ENCODE measurements at places on chromosomes 4 and X.
A peak's percentile ranks its signal among the peaks of the same experiment; 100 is the strongest.

GRCh38 chr4:170001745-170002267 lies 24.4 kb downstream of the MFAP3L start:
- no peak for DNase-seq

GRCh38 chr4:42488554-42488953 lies 91.3 kb downstream of the SHISA3 start:
- DNase-seq = no peak

DNA sequence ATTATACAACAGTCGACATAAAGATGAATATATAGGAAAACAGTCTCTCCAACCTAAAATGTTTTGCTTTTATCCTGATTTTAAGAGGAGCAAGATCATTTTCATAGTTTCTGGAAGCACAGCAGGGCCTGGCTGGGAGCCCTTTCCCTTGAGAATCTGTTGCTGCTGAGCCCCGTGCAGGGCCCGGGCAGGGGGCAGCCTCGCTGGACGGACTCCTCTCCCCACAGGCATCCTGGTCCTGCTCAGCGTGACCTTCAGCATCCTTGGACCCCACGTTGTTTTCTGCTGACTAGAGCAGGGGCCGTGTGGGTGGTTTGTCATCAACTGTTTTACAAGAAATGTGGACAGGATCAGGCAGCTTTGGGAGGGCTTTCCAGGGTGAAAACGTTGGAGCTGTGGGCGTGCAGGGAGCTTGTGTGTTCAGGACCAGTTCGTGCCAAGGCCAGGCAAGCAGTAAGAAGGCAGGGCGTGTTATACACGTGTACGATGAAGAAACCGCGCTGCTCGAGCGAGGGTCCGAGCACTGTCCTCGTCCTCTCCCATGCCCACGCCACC lies 25.0 kb downstream of the CPZ start:
- DNase-seq = no peak

- no peak for DNase-seq
Observed at GRCh38 chr4:140344621-140345020, 28.8 kb upstream of the SCOC start.

DNA sequence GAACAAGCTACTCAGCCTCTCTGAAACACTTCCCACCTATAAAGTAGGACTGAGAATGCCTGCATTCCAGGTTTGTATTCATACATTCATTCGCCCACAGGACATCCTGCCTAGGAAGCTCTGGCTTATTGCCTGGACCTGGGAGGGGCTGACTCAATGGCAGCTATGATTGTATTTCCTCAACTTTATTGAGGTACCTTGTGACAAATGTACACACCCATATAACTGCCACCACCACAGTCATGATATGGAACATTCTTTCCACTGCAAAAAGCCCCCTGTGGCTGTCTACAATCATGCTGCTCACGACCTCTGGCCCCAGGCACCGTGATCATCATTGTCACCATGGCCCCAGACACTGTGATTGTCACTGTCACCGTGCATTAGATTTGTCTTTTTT lies 68.3 kb downstream of the ABLIM2 start:
- peak; percentile 13 for DNase-seq

- no peak for DNase-seq
Observed at GRCh38 chr4:70920592-70920991, 18.4 kb downstream of the MOB1B start.

DNA sequence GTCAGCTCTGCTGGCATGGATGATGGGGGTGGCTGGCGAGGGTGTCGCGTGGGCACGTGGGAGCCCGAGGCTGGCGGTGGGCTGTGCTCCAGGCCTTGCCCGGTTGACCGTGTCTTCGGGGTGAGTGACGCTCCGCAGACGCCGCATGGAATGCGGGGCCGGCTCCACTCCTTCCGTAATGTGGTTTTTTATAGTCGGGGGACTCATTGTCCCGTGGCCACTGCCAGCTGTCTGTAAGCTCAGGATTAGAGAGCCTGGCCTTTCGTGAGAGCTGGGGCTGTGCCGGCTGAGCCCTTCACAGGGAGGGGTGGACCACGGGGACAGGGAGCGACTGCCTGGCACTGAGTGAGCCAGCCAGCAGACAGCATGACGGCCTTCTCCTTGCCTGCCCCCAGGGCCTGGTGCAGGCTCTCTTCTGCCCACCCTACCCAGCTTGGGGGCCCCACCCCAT lies 20.4 kb downstream of the DOK7 start:
- DNase-seq = peak; percentile 33

DNA sequence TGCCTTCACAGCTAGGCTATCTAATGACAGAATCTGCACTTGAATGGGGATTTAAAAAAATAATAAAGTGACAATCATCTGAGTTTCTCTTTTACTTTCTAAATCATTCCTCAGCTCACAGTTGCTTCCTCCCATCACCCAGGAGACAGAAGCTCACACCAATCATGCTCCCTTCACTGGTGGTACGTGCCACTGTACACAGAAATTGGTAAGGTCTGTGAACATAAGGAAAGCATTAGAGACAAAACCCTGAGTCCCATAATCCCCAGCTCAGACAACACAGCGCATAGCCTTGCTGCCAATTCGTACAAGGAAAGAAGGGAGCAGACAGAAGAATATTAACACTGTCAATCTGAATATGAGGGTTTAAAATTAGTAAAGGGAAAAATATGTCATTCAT lies 133.1 kb downstream of the IDS start:
- peak; percentile 76 for DNase-seq

DNA sequence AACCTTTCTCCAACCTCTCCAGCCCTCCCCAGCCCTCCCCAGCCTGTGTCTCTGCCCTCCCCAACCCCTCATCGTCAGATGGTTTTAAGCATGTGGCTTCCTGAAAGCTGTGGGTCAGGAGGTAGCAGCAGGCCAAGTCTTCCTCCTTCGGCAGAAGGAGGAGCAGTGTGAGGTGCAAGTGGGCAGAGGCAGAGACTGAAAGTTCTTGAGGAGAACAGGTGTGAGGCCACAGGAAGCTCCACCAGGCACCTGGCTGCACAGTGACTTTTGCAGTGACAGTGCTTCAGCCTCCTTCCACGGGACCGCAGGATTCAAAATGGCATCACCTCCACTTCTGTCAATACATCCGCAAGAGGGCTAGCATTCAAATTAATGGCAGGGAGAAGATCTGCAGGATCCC lies 203.9 kb upstream of the LEF1 start:
- DNase-seq = no peak

GRCh38 chr4:16597845-16598596 lies 300.4 kb downstream of the LDB2 start:
- DNase-seq = peak; percentile 40

- peak; percentile 5 for DNase-seq
Observed at GRCh38 chrX:12360986-12361598, 222.8 kb downstream of the FRMPD4 start.

- no peak for DNase-seq
Observed at GRCh38 chrX:144494074-144494473, 610.2 kb downstream of the UBE2NL start.

DNA sequence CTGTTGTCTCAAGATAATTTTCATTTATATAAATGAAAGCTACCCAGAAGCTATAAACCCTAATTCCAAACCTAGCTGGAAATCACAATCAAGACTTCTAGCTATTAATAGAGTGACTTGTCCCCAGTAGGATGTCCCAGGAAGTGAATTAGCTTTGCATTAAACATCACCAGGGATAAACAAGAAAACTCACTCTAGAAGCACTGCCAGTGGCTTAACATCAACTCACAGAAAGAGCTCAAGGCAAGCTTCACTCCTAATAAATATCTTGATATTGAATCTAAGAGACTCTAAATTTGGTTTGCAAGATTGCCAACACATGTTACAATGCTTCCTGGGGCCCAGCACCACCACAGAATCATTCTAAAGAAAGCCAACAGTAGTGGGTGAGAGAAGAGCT lies 468.7 kb upstream of the FAM241A start:
- peak; percentile 21 for DNase-seq

GRCh38 chrX:8306291-8306925 lies 135.3 kb upstream of the VCX2 start:
- DNase-seq = no peak

DNA sequence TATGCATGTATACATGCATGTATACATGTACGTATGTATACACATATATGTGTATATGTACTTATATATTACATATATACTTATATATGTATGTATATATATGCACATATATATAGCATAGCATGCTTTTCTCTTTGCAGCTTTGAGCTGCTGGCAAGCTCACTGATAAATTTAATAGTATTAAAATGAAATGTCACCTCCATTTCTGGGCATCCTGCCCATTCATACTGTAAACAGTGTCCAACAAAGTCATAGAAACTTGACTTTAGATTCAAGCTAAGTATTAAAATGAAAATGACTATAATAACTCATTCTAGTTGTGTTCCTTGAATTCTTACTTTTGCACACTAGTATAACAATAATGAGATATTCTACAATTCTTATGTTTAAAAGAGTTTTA lies 163.7 kb downstream of the CFAP47 start:
- no peak for DNase-seq

- DNase-seq = no peak
Observed at GRCh38 chr4:145200366-145200765, 20.0 kb upstream of the OTUD4 start.

DNA sequence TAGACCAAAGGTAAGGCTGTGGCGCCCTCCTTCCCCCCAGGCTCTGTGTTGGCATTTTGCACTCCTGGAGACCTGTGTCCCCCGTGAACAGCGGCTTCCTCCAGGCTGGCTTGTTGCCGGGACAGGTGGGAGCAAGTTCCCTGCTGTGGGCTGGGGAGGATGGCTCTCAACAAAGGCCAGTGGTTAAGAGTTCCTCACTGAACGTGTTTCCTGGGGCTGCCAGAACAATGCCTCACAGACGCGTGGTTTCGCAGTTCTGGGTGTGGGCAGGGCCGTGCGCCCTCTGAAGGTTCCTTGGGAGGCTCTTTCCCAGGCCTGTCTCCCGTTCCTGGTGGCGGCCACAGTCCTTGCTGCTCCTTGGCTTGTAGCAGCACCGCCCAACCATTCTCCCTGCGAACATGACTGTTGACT lies 33.4 kb downstream of the NELFA start:
- no peak for DNase-seq

GRCh38 chrX:12210196-12210815 lies 72.0 kb downstream of the FRMPD4 start:
- peak; percentile 74 for DNase-seq

DNA sequence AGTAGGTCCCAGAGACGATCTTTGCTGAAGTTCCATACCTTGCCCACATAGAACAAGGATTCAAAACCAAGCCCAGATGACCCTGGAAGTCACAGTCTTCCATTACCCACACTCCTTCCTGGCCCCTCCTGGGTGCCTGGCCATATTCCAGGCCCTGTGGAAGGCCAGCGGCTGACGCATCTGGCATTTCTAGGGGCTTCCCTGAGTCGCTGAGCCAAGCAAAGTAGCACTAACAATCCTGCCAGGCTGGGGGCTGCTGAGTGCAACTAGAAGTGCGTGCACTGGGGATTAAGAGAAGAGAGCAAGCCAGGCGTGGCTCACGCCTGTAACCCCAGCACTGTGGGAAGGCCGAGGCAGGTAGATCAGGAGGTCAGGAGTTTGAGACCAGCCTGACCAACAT lies 175.2 kb upstream of the CPEB2 start:
- peak; percentile 14 for DNase-seq

GRCh38 chr4:40613456-40613855 lies 16.2 kb downstream of the RBM47 start:
- DNase-seq = peak; percentile 80

GRCh38 chr4:38989487-38989886 lies 42.7 kb downstream of the TMEM156 start:
- no peak for DNase-seq

DNA sequence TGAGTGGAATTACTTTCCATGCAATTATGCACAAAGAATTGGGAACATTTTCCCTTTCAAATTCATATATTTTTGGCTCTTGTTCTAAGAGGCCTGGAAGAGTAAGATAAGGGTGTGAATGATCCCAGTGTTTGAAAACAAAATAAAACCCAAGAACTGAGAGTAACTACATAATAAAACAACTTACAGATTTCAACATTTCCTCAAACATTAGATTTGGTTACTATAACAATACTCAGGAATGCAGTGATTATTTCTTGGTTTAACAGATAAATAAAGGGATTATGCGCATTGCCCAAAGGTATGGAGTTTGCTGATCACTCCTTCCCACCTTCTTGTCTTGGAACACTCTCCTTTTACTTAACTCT lies 292.5 kb downstream of the CAMK2D start:
- no peak for DNase-seq

GRCh38 chr4:78732332-78733104 lies 43.6 kb upstream of the BMP2K start:
- no peak for DNase-seq

DNA sequence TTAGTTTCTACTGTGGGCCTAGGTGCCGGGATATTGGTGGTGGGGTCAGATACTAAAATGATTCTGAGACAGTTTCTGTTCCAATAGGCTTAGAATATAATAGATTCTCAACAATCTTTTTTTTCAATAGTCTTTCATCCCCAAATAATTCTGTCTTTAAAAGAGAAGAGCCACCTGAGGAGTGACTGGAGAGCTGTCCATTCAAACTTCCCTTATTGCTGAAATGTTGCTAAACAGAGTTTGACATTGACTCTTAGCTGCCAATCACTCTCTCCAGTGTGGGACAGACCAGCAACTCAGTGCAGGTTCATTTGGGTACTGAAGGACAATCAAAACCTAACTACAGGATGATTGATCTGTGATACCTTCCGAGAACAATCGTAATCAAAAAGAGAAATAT lies 12.4 kb upstream of the ADH7 start:
- no peak for DNase-seq
